ENCODE measurements at places on chromosomes 4 and X.

GRCh38 chr4:63085091-63085490 lies 1324.2 kb downstream of the TECRL start:
- no peak for DNase-seq

DNA sequence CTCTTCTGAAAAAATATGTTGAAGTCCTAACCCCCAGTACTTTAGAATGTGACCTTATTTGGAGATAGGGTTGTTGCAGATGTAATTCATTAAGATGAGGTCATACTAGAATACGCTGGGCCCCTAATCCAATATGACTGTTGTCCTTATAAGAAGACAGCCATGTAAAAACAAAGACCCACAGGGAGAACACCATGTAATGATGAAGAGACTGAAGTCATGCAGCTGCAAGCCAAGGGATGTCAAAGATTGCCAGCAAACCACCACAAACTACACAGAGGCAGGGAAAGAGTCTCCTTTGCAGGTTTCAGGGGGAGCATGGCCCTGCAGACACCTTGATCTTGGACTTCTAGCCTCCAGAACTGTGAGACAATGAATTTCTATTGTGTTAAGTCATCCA lies 37.4 kb downstream of the CXorf58 start:
- no peak for DNase-seq

DNA sequence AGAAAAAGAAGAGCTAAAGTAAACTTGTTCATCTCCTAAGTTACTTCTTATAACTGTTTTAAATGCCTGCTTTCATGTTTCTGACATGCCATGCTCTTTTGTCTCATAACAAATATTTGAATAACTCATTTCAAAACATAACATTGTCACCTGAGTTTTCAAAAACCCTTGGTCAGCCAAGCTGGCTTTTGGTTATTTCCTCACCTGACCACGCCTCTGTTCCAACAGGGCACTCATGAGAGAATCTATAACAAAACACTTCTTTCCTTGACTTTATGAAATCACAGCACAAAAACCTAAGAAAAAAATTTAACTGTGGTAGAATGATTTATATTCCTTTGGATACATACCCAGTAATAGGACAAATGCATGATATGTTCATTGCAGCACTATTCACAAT lies 172.9 kb upstream of the GALNT7 start:
- DNase-seq, result no peak

DNA sequence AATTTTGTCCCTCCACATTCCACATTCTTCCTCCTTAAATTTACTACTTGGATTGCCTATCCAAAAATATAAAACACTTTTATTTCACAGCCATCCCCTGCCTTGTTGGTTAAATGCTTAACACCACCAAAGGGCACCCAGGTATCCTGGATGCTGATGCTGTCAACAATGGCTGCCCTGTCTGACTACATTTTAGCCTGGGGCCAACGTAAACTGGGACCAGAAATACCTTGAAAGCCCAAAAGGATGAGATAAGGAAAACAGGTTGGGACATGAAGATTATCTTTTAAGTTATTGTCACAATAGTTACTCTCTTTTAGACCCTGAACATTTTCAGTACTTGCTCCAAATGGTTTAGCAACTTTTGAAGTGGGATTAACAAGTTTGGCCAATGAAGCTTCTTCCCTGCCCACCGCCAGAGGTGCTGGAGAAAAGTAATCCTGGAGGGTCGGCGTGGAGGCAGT lies 775 bp upstream of the YIPF6 start:
- DNase-seq, result no peak

DNA sequence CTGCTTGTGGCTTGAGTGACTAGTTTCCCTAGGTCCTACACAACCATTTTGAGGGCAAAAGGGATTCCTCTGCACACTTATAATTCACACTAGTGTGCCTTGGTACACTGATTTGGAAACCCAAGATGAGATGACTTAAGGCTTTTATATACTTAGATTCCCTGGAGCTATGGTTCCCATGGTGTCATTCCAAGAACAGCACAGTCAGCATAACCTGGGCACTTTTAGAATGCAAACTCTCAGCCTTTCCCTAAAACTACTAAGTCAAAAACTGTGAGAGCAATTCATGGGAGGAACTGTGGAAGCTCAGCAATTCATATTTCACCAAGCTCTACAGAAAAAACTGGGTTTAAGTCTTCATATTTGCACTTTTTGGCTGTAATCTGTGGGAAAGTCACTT lies 38.0 kb upstream of the ZC4H2 start:
- no peak for DNase-seq
